Activated CD4-positive, CD25-positive, alpha-beta regulatory T cell treated with anti-CD3 and anti-CD28 coated beads, Interleukin-2, amount 50 U/mL, for 16 hours (primary cell): ENCODE measurements at places on chromosomes 4 and X.

DNA sequence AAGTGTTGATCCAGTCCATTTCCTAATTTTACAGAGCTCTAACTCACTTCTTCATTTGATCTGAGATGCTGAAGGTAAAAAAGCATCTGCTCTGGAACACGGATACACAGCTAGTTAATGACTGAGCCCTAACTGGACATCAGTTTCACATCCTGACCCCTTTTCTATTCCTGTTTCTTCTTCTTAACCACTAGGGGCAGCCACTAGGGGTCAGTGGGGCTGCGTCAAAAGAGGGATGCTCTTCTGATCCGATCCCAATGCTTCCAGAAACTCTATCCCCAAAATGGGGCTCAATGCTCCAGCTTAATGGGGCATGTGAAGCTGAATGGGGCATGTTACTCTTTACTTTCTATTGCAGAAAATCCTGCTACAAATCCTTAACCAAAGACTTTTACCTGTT is 33.4 kb upstream of the PHKA2 start:
- DNase-seq = no peak

DNA sequence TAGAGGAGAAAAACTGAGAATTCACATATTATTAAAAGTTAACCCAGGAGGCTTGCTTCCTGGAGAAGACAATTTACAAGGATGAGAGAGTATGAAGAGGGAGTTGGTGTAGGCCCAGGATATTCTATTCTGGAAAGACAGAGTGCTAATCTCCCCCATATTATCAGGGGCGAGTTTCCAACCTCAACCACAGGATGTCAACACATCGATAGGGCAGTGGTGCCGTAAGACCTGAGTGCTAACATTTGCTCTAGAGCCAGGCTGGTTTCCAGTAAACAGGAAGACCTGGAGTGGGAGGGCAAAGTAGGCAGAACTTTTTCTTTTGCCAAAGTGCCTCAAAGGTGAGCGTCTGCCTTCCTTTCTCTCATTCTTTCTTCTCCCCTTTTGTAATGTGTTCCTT is 2.8 kb upstream of the AWAT1 start:
- DNase-seq = no peak

GRCh38 chrX:130578906-130579305 is 177.1 kb downstream of the RBMX2 start:
- no peak for DNase-seq

- no peak for DNase-seq
Measured at GRCh38 chr4:11013094-11013664, 328.6 kb upstream of the CLNK start.

DNA sequence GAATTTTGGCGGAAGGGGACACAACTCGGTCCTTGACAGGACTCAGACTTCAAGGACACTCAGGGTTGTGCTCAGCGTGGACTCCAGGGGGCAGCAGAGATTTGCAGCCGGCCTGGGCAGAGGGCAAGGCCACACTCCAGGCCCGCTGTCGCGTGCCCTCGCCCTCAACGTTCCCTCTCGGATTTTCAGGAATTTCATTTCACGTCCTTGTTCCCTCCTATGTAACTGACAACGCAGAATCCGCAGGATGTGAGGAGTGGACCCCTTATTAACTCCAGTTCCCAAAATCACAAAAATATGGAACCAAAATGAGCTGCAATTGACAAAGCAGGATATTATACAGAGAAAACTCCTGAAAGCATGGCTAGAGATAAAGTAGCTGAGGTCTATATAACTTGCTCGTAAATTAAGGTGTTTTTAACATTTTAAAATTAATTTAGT is 21.0 kb upstream of the DCTD start:
- peak; percentile 32 for DNase-seq

DNA sequence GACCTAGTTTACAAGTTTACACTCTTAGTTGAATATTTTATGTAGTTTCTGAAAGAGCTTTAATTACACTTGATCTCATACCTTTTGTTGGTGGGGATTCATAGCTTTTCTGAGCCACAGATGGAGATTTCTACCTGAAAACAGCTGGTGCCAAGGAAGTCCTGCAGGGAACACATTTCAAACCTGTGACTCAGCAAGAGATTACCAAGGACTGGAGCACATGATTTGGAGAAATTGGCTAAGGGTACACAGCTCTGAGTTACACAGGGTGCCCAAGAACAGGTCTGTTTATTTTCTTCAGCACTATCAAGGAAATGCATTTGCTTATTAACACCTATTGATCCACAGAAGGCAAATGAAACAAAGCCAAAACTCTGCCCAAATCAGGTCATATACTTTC is 691.5 kb downstream of the KCTD8 start:
- no peak for DNase-seq

DNA sequence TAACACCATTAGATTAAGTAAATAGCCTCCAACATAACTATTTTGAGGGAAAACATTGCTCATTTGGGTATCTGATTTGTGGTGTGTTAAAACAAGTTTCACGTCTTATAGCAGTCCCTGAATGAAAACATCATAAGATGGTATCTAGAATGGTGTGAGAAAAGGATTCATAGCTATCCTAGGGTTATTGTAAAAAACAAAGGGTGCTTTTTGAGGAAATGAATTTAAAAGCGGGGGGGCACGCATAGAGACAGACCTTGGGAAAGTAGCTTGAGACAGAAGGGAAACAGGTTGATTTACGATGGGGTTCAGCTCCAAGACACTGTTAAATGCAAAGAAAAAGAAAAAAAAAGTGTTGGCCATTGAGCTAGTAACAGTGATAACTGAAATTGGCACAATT is 768 bp upstream of the CXCL10 start:
- DNase-seq = no peak

DNA sequence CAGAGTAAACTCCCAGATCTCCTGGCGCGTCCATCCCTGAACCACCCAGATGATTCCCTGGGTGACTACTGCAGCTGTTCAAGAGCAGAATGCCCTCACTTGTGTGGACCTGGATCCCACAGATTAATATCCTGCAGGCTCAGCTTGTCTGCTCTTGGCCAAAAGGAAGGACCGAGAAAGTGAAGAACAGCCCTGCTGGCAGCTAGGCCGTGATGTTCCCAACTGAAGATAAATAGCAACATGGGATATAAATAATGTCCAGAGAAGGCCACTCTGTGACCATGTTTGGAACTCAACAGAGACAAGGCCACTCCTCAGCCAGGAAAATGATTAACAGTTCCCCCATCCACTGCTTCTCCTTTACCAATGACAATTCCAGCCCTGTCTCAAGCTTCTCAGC is 21.5 kb downstream of the SUPT20HL2 start:
- no peak for DNase-seq

GRCh38 chr4:145815626-145816025 is 123.0 kb downstream of the ZNF827 start:
- DNase-seq = no peak

DNA sequence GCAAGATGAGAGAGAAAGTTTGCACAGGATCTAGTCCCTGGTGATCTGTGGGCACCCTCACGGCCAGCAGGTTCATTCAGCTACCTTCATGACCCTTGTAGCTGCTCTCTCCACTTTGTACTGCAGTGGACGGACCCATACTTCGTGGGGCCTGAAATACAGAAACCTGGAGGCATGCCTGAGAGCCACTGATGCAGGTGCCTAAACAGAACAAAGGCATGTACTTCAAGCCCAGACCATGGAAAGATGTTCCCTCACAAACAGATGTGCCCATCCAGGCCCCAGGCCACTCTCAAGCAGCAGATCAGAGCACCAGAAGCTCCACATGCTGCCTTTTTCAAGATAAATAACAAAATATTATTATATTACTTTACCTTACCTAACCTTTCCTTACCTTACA is 1629.0 kb downstream of the ARAP2 start:
- no peak for DNase-seq

DNA sequence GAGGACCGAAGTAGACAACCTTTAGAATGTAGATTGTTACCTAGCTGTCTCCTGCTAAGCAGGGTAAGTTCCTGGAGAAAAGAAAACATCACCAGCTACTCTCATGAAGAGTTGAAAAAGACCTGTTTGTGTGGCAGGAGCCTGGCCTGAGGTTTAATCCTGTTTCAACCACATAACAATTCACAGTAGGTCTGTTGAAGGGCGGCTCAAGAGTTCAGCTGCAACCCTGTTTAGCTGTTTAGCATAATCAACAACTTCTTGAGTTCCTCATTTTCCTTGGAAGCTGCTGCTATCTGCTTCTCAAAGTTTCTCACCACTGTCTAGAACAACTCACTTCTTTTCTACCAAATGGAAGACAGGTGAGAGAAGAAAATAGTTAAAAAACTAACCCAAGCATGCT is 170.4 kb upstream of the TET2 start:
- DNase-seq = no peak

DNA sequence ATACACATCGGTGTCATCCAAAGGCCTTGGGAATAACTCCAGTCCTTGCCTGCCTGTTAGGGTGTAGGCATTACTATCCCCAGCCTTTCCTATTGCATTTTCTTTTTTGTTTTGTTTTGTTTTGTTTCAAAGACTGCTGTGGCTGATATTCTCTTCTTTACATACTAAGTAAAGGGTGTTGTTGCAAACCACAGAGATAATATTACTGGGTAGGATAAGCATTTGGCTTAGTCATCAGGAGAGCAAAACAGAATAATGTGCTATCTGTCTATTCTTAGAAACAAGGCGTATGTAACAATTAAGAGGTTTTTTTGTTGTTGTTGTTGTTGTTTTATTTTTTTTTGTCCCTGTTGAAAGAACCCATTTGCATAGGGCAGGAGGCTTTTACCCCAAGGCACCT is 41.8 kb downstream of the UGT2B28 start:
- DNase-seq = no peak
